ENCODE measurements at places on chromosomes 1 and 21.

DNA sequence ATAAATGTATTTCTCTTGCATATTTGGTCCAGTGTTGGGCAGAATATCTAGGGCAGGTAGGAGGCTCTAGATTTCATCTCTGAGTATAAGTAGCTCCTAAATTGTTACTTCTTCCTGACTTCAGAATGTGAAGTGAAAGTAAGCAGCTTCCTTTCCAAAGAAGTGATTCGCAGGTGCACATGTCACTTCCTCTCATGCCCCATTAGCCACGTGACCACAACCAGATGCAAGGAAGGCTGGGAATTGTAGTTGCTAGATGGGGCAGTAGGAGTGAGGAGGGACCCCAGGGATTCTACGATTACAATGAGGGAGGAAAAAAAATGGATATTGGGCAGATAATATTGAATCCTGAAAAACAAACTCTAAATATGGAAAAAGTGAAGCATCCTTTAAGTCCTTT is 113.2 kb upstream of the CYYR1 start:
- DNase-seq, result peak; percentile 20

- DNase-seq, result no peak
Measured at GRCh38 chr21:32021319-32021994, 148.6 kb downstream of the HUNK start.

GRCh38 chr1:181896824-181897223 is 164.7 kb downstream of the ZNF648 start:
- no peak for DNase-seq

- no peak for DNase-seq
Measured at GRCh38 chr1:187009320-187009719, 180.6 kb downstream of the PLA2G4A start.

- no peak for DNase-seq
Measured at GRCh38 chr1:64363111-64363510, 106.8 kb upstream of the CACHD1 start.

- peak; percentile 72 for DNase-seq
Measured at GRCh38 chr1:178768423-178768822, 43.4 kb downstream of the RALGPS2 start.

DNA sequence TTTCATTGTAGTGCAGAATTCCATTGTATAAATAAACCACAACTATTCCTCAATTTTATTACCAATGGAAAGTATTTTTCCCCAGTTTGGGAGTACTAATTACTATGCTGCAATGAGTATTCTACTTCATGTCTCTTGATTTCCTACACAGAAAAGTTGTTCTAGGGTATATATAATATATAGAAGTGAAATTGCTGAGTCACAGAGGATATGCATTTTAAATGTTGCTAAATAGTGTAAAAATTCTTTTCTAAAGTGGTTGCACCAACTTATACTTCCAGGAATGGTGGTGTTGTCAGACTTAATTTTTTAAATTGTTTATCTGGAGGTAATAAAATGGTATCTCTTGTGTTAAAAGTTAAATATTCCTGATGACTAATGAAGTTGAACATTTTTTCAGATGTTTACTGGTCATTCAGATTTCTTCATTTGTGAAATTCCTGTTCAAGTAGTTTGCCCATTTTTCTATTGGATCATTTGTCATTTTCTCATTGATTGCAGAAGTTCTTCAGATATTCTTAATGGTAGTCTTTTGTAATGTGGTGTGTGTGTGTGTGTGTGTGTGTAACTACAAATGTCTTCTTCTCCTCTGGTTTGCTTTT is 19.1 kb upstream of the MYOG start:
- DNase-seq, result no peak

All from hematopoietic multipotent progenitor cell treated with erythropoietin and hydrocortisone succinate and interleukin-3 and kit ligand, for 6 days (in vitro differentiated cells).